ENCODE measurements at places on chromosomes 2 and 18.

DNA sequence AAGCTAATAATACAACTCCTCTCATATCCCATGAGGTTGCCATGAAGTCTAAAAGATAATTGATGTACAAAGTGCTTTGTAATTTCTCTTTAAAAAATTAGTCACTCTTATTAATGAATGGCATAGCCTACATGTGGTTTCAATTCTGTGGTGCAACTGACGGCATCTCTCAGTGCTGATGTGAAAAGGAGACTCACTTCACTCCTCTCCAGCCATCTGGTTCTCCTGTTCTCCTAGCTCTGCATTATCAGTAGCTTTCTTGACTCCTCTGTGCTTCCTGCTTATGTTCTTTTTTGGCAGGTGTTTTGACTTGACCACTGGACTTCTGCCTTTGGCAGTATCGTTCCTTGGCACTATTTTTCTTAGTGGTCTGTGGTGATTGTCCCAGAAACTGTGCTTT, 134.9 kb upstream of the ZFP36L2 start:
- no peak for DNase-seq

GRCh38 chr2:146228020-146228393, 1616.8 kb upstream of the ACVR2A start:
- no peak for DNase-seq

- no peak for DNase-seq
Measured at GRCh38 chr2:64259312-64259711, 115.1 kb upstream of the PELI1 start.

DNA sequence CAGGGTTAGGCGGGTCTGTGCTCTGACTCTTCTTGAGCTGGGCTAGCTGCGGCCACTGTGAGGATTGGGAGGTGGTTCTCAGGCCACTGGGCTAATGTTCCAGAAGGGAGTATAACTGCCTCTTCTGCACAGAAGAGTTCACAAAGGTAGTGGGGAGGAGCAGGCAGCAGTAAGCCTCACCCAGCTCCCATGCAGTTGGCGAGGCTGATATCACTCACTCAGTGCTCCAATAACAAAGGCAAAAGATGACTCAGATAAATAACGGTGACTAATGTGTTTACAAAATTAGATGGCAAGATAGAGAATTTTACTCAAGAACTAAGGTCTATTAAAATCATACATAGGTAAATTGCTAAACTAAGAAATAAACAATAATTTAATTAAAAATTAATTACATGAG, 174.2 kb upstream of the TMEM200C start:
- no peak for DNase-seq

GRCh38 chr18:67621049-67621713, 104.7 kb upstream of the DSEL start:
- DNase-seq: no peak

DNA sequence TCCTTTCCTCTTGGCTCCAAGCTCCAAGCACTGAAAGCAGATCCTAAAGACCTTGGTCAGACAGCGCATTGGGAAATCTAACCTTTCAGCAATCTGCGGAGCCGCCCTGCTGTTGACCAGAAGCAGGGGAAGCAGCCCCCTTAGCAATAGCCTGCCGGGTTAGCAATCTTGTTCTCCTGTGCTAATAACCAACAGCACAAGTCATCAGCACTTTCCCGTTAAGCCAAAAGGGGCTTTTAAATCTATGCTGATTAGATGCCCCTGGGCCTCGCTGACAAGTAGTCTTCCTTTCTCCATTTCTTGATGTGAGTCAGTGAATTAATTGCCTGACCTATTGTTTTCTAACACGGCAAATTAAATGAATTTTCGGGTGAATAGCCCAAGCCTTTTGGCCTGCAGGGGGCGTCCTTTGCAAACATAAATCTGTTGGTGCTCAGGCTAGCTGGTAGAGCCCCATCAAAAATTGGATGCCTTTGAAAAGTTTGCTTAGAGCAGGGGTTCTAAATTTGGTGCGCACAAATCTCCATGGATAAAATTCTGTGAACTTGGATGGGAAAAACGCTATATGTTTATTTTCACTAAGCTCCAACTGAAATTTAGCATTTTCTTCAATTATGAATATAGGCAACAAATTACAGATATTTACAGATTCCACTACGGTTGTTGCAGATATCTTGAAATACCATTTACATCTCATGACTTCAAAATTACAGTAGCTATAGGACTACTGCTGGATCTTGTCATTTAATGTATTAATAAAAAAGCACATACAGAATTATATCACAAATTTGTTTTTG, 24.6 kb downstream of the MAIP1 start:
- peak; percentile 79 for DNase-seq

GRCh38 chr2:178280244-178280852, 86.0 kb downstream of the OSBPL6 start:
- peak; percentile 82 for DNase-seq

- no peak for DNase-seq
Measured at GRCh38 chr2:64629329-64629781, 24.4 kb downstream of the SERTAD2 start.

GRCh38 chr2:200705305-200706041, 106.2 kb upstream of the BZW1 start:
- DNase-seq: no peak

DNA sequence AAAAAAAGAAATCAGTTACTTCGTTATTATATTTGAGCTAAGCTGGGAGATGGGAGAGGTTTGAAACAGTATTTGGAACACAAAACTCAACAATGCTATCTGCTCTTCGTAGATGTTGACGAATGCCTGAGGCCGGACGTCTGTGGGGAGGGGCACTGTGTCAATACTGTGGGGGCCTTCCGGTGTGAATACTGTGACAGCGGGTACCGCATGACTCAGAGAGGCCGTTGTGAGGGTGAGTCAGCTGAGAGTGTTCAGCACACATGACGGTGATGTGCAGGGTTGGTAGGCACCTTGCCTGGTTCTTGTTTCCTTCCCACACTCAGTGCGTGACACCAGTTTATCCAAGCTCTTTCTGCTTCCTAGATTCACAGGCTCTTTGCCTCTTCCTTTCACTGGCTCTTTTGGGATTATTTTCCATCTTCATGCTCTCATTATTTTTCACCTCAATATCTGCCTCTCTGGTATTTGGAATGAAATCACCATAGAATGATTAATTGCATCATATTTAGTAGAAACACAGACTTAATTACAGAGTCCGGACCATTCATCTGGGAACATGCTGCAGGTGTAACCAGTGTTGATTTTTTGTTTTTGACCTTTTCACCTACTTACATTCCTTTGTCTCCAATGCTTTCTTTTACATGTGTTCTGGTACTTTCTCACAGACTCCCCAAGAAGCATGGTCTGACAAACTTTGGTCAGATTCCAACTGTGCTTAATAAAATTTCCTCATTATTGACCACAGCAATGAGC, 200.6 kb upstream of the RASGRP3 start:
- no peak for DNase-seq

DNA sequence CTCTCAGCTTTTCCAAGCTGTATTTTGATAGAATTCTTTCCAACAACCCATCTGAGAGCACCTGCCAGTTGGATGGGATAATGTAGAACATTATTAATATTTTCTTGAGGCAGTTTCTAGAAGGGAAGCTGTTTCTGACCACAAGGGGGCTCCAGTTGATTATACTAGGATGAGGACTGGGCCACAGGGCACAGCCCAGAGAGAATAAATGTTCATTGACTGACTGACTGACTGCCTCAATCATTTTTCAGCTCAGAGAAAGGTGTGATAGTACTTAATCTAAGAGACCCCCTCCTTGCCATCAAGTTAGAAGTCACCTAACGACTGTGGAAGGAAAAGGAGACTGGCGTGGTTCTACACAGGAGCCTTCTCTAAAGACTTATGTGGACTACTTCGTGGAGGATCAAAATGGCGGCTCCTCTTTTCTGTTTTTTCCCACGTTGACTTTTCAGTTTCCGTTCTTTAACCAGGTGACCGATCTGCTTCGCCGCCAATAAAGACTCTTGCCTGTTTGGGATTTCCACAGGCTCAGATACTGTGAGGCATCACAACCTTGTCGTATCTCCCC, 31.9 kb upstream of the CREG2 start:
- peak; percentile 71 for DNase-seq

- no peak for DNase-seq
Measured at GRCh38 chr2:133167990-133168389, 400.3 kb downstream of the NCKAP5 start.

DNA sequence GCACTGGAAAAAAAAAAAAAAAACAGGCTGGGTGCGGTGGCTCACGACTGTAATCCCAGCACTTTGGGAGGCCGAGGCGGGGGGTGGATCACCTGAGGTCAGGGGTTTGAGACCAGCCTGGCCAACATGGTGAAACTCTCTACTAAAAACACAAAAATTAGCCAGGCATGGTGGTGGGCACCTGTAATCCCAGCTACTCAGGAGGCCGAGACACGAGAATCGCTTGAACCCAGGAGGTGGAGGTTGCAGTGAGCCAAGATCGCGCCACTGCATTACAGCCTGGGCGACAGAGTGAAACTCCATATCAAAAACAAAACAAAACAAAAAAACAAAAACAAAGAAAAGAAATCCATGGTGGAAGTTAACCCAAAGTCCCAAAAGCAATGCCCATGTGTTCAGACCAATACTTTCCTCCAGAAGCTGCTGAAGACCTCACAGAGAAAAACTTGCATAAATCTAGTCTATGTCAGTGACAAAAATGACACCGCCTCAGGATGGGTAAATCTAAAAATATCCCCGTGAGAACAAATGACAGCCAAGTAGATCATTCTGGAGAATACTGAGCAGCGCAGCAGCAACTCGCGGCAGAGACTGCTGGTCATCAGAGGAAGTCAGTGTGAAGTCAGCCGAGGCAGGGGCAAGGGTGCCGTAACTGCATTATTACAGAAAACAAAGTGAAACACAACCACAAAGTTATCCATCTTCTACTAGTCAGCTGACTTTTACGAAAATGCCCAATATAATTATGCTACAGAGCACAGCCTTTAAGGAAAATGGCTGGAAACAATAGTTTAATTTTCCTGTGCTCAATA, 41.0 kb downstream of the LPIN2 start:
- peak; percentile 37 for DNase-seq

GRCh38 chr2:38301340-38301968, 75.6 kb downstream of the ATL2 start:
- DNase-seq: peak; percentile 20

DNA sequence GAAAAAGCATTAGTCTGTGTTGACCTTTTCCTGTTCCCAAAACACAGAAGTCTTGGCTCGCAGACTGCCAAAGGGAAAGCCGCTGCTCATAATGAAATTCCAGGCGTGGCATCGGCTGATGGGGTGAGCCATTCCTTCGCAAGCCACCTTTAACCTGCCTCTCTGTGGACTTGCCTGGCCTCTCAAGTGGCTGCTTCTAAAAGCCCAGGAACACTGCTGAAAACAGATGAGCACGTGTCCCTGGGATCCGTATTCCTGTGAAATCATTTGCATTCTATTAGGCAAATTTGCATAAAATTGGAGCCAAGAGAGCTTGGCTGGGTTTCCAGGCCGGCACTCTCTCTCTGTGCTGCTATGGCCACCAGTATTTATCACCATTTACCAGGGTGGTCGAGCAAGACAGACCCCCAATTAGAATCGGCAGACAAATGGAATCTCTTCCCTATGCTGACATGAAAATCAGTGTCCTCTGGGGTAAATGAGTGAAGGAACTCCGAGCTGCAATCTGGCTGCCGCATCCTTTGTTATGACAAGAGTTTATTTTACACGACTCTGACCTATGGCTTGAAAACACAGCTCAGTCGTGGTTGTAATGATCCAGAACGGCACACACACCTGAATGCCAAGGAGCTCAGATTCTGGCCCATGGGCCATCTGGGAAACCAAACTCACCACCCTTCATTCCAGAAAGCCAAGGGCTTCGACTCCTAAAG, 21.7 kb downstream of the BCL2 start:
- DNase-seq: no peak

DNA sequence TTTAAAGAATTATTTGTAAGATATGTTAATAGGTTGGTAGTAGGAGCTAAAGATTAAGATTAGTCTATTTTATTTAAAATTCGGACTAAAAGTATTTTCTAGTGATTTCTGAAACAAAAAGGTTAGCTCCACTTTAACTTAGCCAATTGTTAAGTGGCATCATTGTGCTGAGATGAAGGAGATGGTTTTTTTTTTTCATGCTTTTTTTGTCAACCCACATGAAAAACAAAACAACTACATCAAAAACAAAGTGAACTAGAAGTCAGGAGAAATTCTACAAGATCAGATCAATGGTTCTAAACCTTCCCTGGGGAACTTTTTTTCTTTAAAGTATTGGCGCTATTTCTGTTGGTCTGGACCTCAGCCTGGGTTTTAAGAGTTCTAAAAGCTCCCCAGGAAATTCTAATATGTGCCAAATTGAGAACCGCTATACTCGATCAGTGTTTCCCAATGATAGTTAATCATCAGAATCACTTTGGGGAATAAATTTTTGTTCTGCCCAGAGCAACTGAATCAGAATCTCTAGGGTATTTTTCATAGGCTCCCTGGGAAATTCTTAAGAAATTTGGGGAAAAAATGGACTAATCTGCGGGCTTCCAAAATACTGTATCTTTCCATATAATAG, 2.3 kb downstream of the ZC3H6 start:
- DNase-seq: no peak

DNA sequence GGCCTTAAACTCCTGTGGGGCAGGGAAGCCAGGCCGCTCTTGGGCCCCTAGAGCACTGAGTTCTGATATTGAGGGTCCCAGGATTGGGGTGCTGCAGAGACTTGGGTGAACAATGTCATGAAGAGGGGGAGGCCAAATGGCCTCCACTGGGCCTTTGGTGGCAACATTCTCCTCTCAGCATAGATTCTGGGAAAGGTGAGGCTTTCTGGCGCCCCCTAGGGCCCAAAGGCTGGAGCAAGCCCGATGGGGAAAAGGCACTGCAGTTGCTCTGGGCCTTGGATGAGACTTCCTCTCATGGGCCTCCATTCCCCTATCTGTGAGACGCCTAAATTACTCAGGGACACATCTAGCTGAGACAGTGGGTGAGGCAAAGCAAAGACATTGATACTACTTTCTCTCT, 84.8 kb downstream of the ACAA2 start:
- DNase-seq: peak; percentile 60

DNA sequence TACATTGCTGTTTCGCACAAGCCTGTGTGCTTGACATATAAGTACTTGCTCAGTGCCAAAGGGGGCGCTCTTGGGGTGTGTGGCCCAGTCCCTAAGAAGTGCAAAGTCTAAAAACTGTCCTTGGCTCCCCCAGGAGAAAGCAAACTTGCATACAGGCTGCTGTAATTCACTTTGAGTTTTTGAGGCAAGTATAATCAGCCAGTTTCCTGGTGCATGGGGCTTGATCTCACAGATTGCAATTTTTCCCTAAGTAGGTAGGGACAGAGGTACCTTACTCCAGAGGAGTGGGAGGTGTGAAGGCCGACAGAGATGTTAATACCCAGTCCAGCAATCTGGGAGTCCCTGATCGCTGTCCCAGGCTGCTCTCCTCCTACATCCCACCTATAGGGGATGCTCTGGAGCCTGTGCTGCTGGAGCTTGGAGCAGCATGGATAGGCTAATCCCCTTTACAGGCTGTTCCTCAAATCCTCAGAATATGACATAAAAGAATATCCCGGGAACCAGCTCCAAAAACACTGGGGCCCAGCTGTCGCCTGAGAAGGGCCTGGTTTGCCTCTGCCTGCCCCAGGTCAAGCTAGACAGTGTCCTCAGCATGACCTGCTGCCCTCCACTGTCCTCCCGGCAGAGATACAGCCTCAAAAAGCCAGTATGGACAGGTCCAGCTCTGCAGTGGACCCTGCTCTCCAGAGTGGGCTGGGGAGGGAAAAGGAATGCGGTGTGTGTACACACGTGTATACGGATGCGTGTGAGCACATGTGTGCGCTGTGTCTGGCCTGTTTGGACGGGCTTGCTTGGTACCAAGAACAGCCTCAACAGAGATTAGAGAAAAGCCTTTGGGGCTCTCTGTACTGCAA, 136.5 kb upstream of the HAAO start:
- DNase-seq: peak; percentile 96

GRCh38 chr2:100818003-100818605, 1.8 kb upstream of the NPAS2 start:
- DNase-seq: no peak

- no peak for DNase-seq
Measured at GRCh38 chr18:8750954-8751415, 45.6 kb downstream of the MTCL1 start.

Data from hematopoietic multipotent progenitor cell treated with erythropoietin and hydrocortisone succinate and interleukin-3 and kit ligand, for 8 days (in vitro differentiated cells).